ENCODE measurements at places on chromosomes 1 and 21. TPM values are rescaled to one million over a fixed set of nuclear protein-coding genes. Genes with fewer than 3 reads are reported as not detected.
A peak's percentile ranks its signal among the peaks of the same experiment; 100 is the strongest.

- DNase-seq = peak; percentile 51
Measured at GRCh38 chr1:204583909-204584632, 67.9 kb downstream of the MDM4 start.

DNA sequence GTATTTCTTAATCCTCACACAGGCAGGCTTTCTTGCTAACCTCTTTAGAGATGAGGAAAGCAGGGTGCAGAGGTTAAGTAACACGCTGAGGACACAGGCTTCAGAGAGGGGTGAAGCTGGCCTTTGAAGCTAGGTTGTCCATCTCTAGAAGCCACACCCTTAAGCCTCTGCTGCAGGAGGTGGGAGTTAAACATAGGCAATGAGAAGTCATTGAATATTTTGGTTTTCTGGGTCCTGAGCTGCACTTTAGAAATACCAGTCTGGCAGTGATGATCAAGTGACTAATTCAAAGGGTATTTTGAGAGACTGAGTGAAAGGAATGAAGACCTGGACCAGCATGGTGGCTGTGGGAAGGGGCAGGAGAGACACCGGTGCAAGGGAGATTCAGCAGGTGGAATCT, 9.9 kb downstream of the KCNJ15 start:
- DNase-seq = no peak

The RAB25 gene
- not detected for total RNA-seq

DNA sequence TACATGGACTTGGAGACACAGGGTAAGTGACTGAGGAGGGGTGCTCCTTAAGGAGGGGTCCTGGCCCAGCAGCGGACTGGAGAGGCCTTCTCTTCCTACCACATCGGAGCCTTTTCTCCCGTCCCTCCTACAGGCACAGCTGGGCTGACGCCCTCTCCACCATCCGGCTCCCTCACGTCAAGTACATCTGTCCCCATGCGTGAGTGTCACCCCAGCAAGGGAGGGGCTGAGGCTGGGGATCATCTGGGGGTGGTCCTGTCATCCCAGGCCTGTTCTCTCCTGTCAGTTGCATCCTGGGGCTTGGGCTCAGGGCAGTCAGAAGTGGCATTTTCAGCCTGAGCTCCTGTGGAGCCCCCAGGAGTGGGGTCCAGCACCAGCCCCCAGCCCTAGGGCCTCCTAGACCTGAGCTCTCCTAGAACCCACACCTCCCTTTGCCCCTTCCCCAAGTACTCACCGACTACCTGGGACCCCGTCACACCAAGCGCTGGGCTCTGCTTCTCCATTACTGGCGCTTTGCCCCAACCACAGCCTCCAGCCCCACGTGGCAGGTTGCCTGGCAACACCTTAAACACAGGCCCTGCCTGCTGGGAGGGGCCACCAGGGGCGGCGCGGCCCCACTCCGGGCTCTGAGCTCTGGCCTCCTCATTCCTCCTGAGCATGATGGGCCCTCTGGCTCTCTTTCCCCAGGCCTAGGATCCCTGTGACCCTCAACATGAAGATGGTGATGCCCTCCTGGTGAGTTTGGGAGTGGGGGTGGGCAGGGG, 2.3 kb downstream of the LYPLA2 start:
- DNase-seq = peak; percentile 30

GRCh38 chr1:113557187-113557586, 166.9 kb downstream of the MAGI3 start:
- no peak for DNase-seq

- DNase-seq = no peak
Measured at GRCh38 chr21:44006017-44006619, 6.0 kb upstream of the TRAPPC10 start.

The SIK1 gene
- 13.2 TPM for total RNA-seq

DNA sequence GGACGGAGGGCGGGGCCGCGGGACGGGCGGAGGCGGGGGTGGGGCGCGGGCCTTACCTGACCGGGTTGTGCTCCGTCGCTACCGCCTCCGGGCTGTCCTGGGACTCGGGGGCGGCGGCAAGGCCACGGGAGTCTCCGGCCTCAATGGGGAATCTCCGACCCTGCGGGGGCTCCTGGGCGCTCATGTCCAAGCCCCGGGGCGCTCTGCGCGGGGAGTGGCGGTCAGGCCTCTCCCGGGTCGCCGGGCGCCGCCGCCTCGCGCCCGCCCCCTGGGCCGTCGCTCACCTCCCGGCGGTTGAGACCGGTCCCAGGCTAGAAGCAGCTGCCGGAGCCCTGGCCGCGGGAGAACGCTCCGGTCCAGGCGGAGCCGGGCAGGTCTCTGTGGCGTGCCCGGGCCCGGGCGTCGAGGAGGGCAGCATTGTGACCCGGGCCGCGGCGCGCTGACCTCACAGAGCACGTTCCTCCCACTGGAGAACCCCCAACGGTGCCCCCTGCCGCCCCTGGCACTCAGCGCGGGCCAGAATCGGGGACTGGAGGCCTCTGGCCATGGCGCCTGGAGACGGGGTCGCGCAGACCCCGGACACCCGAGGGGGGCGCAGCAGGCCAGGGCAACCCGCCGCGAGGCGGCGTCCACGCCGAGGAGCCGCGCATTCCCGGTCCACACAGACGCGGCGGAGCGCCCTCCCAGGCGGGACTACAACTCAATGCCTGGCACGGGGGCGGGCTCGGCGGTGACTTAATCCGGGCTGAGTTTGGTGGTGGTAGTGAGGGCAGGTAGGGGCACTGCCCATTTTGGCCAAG, 411 bp downstream of the FAM229A start:
- DNase-seq = no peak

GRCh38 chr1:40774266-40774998, 9.2 kb upstream of the KCNQ4 start:
- DNase-seq = no peak

The KRTAP7-1 gene
- total RNA-seq = not detected

DNA sequence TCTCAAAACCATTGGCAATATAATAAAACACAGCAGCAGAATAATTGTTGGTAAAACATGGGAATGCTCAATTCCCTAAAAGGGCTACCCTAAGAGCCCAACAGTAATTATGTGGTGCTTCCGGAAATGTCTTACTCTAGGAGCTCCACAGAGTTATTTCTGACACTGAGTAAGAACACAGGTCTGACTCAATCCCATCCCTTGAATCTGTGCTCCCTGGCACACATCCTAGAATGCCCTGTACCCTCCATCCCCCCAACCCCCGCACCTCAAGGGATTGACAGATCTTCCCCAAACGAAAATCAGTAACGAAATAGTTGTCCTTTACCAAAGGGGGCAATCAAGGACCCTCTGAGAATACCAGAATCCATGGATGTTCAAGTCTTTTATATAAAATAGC, 71.9 kb downstream of the SMYD2 start:
- DNase-seq = no peak

- no peak for DNase-seq
Measured at GRCh38 chr1:91821126-91821868, 64.7 kb downstream of the TGFBR3 start.

DNA sequence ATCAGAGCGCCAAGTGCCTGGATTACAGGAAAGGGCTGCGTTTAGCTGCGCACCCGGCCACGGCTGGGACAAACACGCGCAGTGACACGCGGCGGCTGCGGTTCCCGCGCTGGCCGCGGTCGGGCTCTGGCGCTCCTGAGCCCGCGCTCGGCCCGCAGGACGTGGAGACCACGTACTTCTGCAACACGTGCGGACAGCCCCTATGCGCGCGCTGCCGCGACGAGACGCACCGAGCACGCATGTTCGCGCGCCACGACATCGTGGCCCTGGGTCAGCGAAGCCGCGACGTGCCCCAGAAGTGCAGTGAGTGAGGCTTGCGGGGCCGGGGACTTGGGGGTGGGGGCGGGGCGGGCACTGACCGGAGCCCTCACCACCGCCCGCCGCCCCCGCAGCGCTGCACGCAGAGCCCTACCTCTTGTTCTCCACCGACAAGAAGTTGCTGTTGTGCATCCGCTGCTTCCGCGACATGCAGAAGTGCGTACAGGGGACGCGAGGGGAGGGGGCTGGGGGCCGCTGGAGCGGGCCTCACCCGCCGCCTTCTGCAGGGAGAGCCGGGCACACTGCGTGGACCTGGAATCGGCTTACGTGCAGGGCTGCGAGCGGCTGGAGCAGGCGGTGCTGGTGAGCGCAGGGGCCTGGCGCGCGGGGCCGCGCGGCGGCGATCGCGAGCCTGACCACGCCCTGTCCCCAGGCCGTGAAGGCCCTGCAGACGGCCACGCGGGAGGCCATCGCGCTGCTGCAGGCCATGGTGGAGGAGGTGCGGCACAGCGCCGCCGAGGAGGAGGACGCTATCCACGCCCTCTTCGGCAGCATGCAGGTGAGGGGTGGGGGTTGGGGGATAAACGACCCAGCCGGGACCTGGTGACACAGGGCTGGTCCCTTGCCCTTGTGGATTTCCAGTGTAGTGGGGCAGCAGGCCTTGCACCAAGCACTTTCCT, 3.1 kb downstream of the RNF207 start:
- no peak for DNase-seq

The OR2M3 gene
- 0.40 TPM for total RNA-seq

GRCh38 chr1:238606896-238607295, 716.2 kb upstream of the ZP4 start:
- no peak for DNase-seq

- no peak for DNase-seq
Measured at GRCh38 chr1:209241487-209241886, 342.0 kb upstream of the CAMK1G start.

DNA sequence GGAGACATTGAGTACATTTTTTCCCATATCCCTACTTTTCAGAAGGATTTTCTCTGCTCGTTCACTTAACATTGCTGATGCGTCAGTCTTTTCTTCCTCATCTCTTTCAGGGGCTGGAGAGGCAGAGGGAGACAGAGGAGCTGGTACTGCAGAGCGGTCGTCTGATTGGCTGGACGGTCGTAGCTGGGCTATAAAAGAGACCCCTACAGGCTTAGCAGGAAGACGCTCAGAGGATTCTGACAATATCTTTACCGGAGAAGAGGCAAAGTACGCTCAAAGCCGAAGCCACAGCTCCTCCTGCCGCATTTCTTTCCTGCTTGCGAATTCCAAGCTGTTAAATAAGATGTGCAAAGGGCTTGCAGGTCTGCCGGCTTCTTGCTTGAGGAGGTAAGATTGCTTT, at the start of gene RGS4:
RGS4 (plus strand) TSS at position 220 of the 400 bp plus-strand sequence; CDS start at position 344, 124 bp downstream.
- peak; percentile 71 for DNase-seq

DNA sequence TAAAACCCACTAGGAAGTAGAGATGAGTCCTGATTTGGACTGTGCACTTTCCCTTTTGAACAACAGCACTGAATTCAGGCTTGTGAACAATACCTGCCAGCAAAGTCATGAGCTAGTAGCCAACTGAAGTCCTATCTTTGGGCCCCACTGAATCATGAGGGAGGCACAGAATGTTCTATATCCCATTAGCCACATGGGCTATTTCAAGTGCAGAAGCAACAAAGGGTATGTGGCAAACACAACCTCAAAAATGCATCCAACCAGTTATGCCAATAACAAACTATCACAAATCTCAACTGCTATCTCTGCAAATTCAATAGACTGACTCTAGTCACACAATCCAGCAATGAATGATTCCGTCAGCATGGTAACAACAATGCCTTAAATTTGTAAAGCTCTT, 276.0 kb downstream of the MRPL39 start:
- no peak for DNase-seq

DNA sequence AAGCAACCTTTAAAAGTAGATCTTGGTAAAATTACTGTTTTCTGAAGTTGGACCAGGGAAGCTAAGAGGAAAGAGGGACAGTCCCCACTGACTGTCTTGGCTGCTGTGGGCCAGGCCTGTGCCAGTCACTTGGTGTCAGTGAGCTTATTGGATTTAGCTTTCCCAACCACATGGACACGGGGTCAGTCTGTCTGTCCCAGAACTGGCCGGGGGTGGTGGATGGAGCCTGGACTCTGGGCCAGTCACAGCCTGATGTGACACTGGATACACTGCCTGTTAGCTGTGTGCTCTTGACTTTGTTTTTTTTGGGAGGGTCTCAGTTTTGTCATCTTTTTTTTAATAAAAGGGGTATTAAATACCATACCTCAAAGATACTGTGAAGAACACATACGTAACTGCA, 96.7 kb downstream of the GALNT2 start:
- DNase-seq = no peak

DNA sequence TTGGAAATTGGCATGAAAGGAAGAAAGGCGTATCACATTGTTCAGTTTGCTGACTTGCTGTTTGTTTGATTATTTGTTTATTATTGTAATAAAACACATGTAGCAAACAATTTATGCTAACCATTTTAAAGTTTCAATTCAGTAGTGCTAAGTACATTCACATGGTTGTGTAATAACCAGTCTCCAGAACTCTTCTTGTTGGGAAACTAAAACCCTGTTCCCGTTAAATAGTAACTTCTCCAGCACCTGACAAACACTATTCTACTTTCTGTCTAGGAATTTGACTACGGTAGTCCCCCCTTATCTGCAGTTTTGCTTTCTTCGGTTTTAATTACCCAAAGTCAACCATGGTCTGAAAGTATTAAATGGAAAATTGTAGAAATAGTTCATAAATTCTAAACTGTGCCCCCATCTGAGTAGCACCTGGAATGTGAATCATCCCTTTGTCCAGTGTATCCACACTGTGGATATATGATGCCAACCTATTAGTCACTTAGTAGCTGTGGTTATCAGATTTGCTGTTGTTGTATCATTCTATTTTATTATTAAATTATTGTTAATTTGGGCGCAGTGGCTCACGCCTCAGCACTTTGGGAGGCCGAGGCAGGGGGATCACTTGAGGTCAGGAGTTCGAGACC, 5.5 kb downstream of the MORC3 start:
- no peak for DNase-seq

Data from spinal cord (tissue), 10 donors.